ENCODE measurements at places on chromosomes 2 and 18. TPM values are rescaled to one million over a fixed set of nuclear protein-coding genes. Genes with fewer than 3 reads are reported as not detected.

DNA sequence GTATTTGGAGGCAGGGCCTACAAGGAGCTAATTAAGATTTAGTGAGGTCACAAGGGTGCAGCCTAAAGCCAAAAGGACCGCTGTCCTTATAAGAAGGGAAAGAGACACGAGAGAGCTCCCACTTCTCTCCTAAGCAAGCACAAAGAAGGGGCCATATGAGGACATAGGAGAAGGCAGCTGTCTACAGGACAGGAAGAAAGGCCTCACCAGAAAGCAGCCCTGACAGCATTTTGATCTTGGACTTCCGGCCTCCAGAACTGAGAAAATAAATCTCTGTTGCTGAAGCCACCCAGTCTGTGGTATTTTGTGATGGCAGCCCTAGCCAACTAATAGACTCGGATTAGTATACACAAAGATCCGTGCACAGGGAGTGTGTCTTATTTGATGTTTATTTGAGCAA is 139.7 kb downstream of the B3GNT2 start:
- no peak for DNase-seq
- no peaks in the 10 kb centered on the region for H3K4me1 ChIP-seq

DNA sequence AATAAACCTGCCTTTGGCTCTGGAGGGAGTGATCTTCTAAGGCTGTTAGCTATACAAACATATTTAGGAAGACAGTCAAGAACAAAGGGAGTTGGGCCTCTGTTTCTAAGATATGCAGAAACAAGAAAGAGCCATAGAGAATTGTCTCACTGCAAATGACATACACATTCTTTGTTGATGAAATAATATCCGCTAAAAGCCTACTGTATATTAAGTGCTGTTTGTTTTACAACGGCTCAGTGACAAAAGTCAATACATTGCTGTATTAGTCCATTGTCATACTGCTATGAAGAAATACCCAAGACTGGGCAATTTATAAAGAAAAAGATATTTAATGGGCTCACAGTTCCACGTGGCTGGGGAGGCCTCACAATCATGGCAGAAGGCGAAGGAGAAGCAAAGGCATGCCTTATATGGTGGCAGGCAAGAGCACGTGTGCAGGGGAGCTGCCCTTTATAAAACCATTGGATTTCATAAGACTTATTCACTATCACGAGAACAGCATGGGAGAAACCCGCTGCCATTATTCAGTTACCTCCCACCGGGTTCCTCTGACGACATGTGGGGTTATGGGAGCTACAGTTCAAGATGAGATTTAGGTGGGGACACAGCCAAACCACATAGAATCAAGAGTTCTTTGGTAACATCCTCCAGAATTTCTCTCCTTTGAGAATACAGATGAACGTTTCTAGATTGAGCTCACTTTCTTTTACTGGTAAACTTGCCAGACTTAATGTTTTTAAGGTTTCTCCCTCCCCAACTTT is 157.8 kb downstream of the PIK3C3 start:
- no peaks in the 10 kb centered on the region for H3K27me3 ChIP-seq
- peak; percentile 3 for DNase-seq
- peaks cover 3% of the 10 kb centered on the region for H3K36me3 ChIP-seq
- peaks cover 15% of the 10 kb centered on the region for H3K4me1 ChIP-seq
- H3K27ac ChIP-seq = no peak overlapping the region

GRCh38 chr2:39128919-39129391 is 8.1 kb upstream of the SOS1 start:
- H3K36me3 ChIP-seq = no peaks in the 10 kb centered on the region
- H3K4me1 ChIP-seq = peaks cover 4% of the 10 kb centered on the region
- H3K27ac ChIP-seq = no peak overlapping the region
- DNase-seq = no peak
- no peak overlapping the region for H3K4me3 ChIP-seq
- no peaks in the 10 kb centered on the region for H3K27me3 ChIP-seq

The SH3BP4 gene
- 78.6 TPM for total RNA-seq

The STK11IP gene
- 11.7 TPM for total RNA-seq

The CROCC2 gene
- total RNA-seq = not detected

The MCFD2 gene
- total RNA-seq = 97.6 TPM

The DYSF gene
- total RNA-seq = 17.2 TPM

The SLC25A12 gene
- total RNA-seq = 21.1 TPM

The SMARCAL1 gene
- 9.9 TPM for total RNA-seq

- H3K4me3 ChIP-seq = no peak overlapping the region
- H3K36me3 ChIP-seq = no peaks in the 10 kb centered on the region
- DNase-seq = no peak
- H3K4me1 ChIP-seq = no peaks in the 10 kb centered on the region
- H3K27me3 ChIP-seq = no peaks in the 10 kb centered on the region
- H3K27ac ChIP-seq = no peak overlapping the region
Observed at GRCh38 chr2:43810452-43810851, 28.2 kb downstream of the ABCG5 start.

The FBXO48 gene
- 0.60 TPM for total RNA-seq

The VWA3B gene
- total RNA-seq = not detected

GRCh38 chr2:162198239-162198638 is 45.0 kb downstream of the FAP start:
- H3K27ac ChIP-seq = no peak overlapping the region
- no peak for DNase-seq
- H3K27me3 ChIP-seq = no peaks in the 10 kb centered on the region

DNA sequence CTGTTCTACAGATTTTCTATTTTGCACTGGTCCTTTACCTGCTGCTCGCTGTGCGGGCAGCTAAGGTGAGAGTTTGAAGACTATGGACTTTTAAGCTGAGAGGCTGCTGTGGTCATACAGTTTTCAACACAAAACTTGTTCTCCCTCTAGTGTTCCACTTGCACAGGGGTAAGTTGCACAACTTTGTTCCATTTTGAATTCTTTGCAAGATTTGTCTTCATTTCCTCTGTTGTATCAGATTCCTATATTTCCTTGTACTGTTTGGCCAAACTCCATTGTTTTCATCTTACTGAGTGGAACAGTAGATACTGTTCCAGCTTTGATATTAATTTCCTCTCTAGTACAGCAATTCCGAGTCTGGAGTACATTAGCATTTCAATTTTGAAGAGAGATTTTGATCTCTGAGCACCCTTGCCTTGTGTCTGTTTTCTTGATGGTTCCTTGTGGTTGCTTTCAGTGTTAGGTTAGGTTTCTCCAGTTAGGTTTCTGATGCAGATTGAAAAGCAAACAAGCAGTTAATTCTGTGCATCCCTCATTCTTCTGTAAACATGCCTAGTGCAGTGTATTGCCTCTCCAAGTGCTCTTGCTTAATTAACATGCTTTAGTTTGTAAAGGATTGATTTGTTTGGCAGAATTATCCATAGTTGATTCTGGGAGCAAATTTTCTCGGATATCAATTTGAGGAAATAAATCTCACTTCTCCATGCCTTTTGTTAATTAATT is 188.8 kb downstream of the PTPRM start:
- no peaks in the 10 kb centered on the region for H3K4me1 ChIP-seq
- H3K4me3 ChIP-seq = no peak overlapping the region
- H3K27me3 ChIP-seq = no peaks in the 10 kb centered on the region
- no peak for DNase-seq
- H3K36me3 ChIP-seq = no peaks in the 10 kb centered on the region

The SDC1 gene
- total RNA-seq = 117 TPM

- H3K27me3 ChIP-seq = no peaks in the 10 kb centered on the region
- H3K4me3 ChIP-seq = no peak overlapping the region
- H3K27ac ChIP-seq = no peak overlapping the region
- DNase-seq = no peak
- no peaks in the 10 kb centered on the region for H3K36me3 ChIP-seq
Observed at GRCh38 chr18:12015416-12016062, 34.2 kb downstream of the IMPA2 start.

The ATP6V1C2 gene
- total RNA-seq = not detected

The SLC11A1 gene
- total RNA-seq = not detected

The GREB1L gene
- total RNA-seq = 0.81 TPM

GRCh38 chr2:46697830-46698323 is 217.7 kb downstream of the MCFD2 start:
- H3K4me1 ChIP-seq = peaks cover 22% of the 10 kb centered on the region
- no peak for DNase-seq
- no peaks in the 10 kb centered on the region for H3K27me3 ChIP-seq
- H3K27ac ChIP-seq = peak overlapping the region; percentile 73
- peak overlapping the region; percentile 97 for H3K4me3 ChIP-seq

GRCh38 chr2:237128026-237128703 is 42.5 kb downstream of the COPS8 start:
- DNase-seq = peak; percentile 98
- H3K27ac ChIP-seq = no peak overlapping the region
- H3K36me3 ChIP-seq = no peaks in the 10 kb centered on the region
- peaks cover 14% of the 10 kb centered on the region for H3K4me1 ChIP-seq

The LYPD6B gene
- 35.7 TPM for total RNA-seq

DNA sequence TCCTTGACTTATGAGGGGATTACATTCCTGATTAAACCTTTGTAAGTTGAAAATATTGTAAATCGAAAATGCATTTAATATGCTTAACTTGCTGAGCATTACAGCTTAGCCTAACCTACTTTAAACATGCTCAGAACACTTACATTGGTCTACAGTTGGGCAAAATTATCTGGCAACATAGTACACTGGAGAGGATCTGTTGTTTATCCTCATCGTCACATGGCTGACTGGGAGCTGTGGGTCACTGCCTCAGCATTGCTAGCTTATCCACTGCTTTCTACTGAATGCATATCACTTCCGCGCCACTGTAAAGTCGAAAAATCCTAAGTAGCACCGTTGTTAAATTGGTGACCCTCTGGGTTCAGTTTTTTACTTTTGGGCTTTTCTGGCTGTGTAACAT is 13.7 kb downstream of the PMS1 start:
- H3K4me1 ChIP-seq = peaks cover 21% of the 10 kb centered on the region
- no peak for DNase-seq
- no peaks in the 10 kb centered on the region for H3K27me3 ChIP-seq
- peaks cover 57% of the 10 kb centered on the region for H3K36me3 ChIP-seq

DNA sequence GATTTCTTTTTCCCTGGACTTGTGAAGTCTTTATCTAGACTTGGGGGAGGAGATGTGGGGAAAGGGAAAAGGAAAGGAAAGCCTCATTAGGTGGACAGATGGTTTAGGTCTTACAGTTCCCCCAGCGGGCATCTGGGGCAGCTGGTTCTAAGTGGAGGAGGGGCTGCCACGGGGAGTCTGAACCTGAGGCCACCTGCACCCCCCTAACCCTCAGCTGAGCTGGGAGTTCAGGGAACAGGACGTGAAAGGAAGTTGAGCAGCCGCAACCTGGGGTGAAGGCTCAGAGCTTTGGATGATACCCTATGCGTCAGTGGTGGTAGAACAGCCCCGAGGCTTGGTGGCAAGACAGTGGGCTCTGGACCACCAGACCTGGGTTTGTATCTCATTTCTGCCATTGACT is 26.8 kb downstream of the ITM2C start:
- H3K27me3 ChIP-seq = no peaks in the 10 kb centered on the region
- H3K4me1 ChIP-seq = peaks cover 37% of the 10 kb centered on the region
- H3K4me3 ChIP-seq = no peak overlapping the region
- H3K27ac ChIP-seq = no peak overlapping the region
- DNase-seq = no peak
- H3K36me3 ChIP-seq = no peaks in the 10 kb centered on the region

DNA sequence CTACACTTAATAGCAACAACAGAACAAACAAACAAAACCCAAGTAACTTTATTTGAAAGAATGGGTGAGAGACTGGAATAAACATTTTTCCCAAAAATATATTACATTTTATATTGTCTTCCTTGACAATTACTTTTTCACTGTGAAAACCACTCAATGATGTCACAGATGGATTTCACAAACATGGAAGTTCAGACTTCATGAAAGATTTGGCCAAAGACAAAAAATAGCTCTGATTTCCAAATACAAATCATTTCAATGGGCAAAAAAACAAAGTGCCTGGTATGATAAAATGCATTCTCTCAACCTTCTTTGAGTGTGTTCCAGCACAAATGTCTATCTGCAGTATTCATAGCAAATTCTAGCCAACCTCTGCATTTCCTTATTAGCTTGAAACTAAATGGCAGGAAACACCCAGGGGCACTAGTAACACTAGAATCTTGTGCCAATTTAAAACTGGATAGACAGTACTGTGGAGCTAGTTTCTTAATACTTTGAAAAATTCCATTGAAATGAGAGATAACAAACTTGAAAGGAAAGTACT is 28.5 kb upstream of the NAPG start:
- H3K27me3 ChIP-seq = no peaks in the 10 kb centered on the region
- H3K4me1 ChIP-seq = no peaks in the 10 kb centered on the region
- H3K4me3 ChIP-seq = no peak overlapping the region
- DNase-seq = no peak

The SP5 gene
- 4.3 TPM for total RNA-seq

The DOK6 gene
- total RNA-seq = not detected

The DYNAP gene
- total RNA-seq = not detected

- no peak for DNase-seq
- peak overlapping the region; percentile 50 for H3K27ac ChIP-seq
- H3K27me3 ChIP-seq = no peaks in the 10 kb centered on the region
Observed at GRCh38 chr2:10407841-10408648, 40.1 kb downstream of the ODC1 start.

DNA sequence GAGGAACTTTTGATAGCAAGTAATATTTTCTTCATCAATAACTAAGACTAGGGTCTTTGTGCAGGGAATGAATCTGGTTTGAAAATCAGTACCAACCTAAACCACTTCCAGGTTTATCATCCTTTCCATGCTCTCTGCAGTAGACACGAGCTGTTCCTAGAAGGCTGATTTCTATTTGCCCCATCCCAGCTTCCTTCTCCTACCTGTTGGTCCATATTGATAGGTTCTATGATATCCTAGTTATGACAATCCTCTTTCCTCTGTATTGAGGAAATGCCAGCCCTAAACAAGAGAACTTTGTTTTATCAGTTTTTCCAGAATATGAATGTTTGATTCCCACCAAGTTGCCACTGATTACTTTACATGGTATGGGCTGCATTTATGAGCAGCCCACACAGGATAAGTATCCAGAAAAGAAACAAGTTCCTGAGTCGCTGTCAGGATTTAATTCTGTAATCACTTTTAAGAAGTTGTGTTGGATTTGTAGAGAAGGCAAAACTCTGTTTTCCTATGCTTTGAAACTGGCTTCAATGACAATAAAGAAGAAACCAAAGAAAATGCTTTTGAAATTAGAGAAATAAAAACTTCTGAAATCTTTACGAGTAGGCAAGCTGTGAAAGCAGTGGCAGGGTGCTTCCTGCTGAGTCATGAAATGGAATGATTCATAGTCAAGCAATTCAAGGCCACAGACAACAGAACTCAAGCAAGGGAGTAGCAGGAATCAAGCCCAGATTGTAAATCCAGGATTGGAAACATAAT is 37.3 kb upstream of the TANK start:
- H3K27ac ChIP-seq = peak overlapping the region; percentile 90
- H3K36me3 ChIP-seq = no peaks in the 10 kb centered on the region
- peaks cover 32% of the 10 kb centered on the region for H3K4me1 ChIP-seq
- peak overlapping the region; percentile 13 for H3K4me3 ChIP-seq

- no peak overlapping the region for H3K27ac ChIP-seq
- 0 out of 2 replicates have a peak, but pooled peaks cover 11% of the 10 kb centered on the region for H3K27me3 ChIP-seq
- DNase-seq = no peak
- no peaks in the 10 kb centered on the region for H3K36me3 ChIP-seq
- H3K4me1 ChIP-seq = no peaks in the 10 kb centered on the region
- no peak overlapping the region for H3K4me3 ChIP-seq
Observed at GRCh38 chr2:70743677-70744076, 24.3 kb downstream of the ADD2 start.
